Activated B cell treated with CpG ODN at 0.5 μM for 24 hours (primary cell): ENCODE measurements at places on chromosomes 4 and X.

- no peak for DNase-seq
Observed at GRCh38 chrX:41664375-41664901, 24.3 kb upstream of the GPR34 start.

GRCh38 chr4:40502934-40503333 is 126.7 kb downstream of the RBM47 start:
- no peak for DNase-seq

GRCh38 chr4:9916346-9916745 is 105.0 kb downstream of the SLC2A9 start:
- DNase-seq: no peak

GRCh38 chr4:30939069-30939468 is 218.9 kb downstream of the PCDH7 start:
- no peak for DNase-seq

GRCh38 chr4:29549342-29549741 is 1170.8 kb upstream of the PCDH7 start:
- DNase-seq: no peak
